ENCODE measurements at places on chromosomes 12 and 14. TPM values are rescaled to one million over a fixed set of nuclear protein-coding genes. Genes with fewer than 3 reads are reported as not detected.

The SINHCAF gene
- total RNA-seq, result 8.9 TPM

The EXD2 gene
- 12.4 TPM for total RNA-seq

The OTOGL gene
- total RNA-seq, result 0.15 TPM

The SLC10A1 gene
- not detected for total RNA-seq

The GALNT8 gene
- total RNA-seq, result not detected

The RERG gene
- 5.1 TPM for total RNA-seq

The PRH2 gene
- not detected for total RNA-seq

The PHLDA1 gene
- total RNA-seq, result 32.4 TPM

The CELA1 gene
- total RNA-seq, result not detected

The ESRRB gene
- total RNA-seq, result not detected

The KCNMB4 gene
- 2.4 TPM for total RNA-seq

The SLC5A8 gene
- total RNA-seq, result not detected

The RPGRIP1 gene
- not detected for total RNA-seq

The C12orf42 gene
- not detected for total RNA-seq

The PRKD1 gene
- total RNA-seq, result 18.7 TPM

The KCNC2 gene
- not detected for total RNA-seq

The LIN7A gene
- total RNA-seq, result 14.1 TPM

The SLC6A15 gene
- total RNA-seq, result 3.2 TPM

The KCNH5 gene
- not detected for total RNA-seq

The ERP27 gene
- total RNA-seq, result 0.37 TPM

The CALM1 gene
- total RNA-seq, result 174 TPM

The TUNAR gene
- not detected for total RNA-seq

The PZP gene
- total RNA-seq, result not detected

The NEDD1 gene
- 6.7 TPM for total RNA-seq

The DEGS2 gene
- not detected for total RNA-seq

The ADAMTS20 gene
- not detected for total RNA-seq

The RBP5 gene
- total RNA-seq, result not detected

The C14orf39 gene
- not detected for total RNA-seq

The DAO gene
- total RNA-seq, result not detected

The GLIPR1L1 gene
- total RNA-seq, result not detected

The BDKRB2 gene
- total RNA-seq, result 6.7 TPM

The CCDC91 gene
- total RNA-seq, result 9.3 TPM

The TMPRSS12 gene
- total RNA-seq, result not detected
